Myocyte (in vitro differentiated cells): ENCODE measurements at places on chromosomes 5 and 9. TPM values are rescaled to one million over a fixed set of nuclear protein-coding genes. Genes with fewer than 3 reads are reported as not detected.

Gene CCNH
- 46.2 and 56.7 TPM in 2 replicates for total RNA-seq

Gene WASHC1
- total RNA-seq, result 2.1 and 5.4 TPM in 2 replicates

Gene FLT4
- 0.75 and 2.4 TPM in 2 replicates for total RNA-seq

Gene WNT8A
- not detected in 2 replicates for total RNA-seq

Gene PTGES
- total RNA-seq, result not detected in 2 replicates

Gene SERINC5
- total RNA-seq, result 20.4 and 23.7 TPM in 2 replicates

Gene SYK
- total RNA-seq, result not detected in 2 replicates

Gene PCDH12
- not detected in 2 replicates for total RNA-seq

Gene ERAP2
- 12.9 and 16.8 TPM in 2 replicates for total RNA-seq

Gene GOLM1
- total RNA-seq, result 25.6 and 25.8 TPM in 2 replicates

Gene IL17B
- total RNA-seq, result 18.0 and 20.9 TPM in 2 replicates

Gene FABP6
- total RNA-seq, result not detected in 2 replicates

Gene TCF7
- 0.27 and 1.2 TPM in 2 replicates for total RNA-seq

Gene ACOT12
- total RNA-seq, result not detected in 2 replicates
